Stimulated activated CD4-positive, alpha-beta T cell treated with anti-CD3 and anti-CD28 coated beads, Interleukin-15, amount 100 ng/mL, for 1 hour (primary cell): ENCODE measurements at places on chromosomes 16 and 17.

DNA sequence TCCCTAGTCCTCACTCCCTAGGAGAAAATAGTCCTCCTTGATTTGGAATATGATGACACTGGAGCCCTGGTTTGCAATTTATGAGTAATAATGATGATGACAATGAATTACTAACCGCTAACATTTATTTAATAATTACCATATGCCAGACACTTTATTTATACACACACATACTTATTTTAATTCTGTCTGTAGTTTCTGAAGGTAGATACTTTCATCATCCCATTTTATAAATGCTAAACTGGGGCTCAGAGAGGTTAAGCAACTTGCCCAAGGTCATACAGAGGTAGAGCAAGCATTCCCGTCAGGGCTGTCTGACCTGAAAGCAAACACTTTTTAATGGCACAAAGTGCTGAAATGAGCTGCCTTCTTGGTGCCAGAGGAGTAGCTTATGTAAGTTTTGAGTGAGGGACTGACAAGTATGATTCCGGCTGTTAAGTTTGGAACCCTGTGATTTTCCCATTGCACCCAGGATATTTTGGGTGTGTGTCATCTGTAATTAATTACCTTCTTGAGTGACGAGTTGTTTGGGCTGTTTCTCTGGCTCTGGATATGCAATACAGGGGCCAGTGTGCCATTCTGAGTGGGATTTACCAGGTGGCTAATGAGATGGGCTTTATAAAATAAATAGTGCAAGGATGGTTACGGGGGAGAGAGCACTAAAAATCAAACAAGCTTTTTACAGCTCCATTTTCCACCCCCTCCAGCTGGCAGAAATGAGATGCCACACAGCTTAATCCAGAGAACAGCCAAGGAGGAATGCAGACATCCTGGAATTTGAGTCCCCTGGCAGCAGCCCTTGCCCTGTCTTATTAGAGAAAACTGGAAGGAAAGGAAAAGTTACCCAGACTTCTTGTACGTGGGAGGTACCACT is 211.8 kb downstream of the SNX29 start:
- no peak for DNase-seq

GRCh38 chr17:66123163-66123562 is 68.8 kb downstream of the CEP112 start:
- no peak for DNase-seq

- no peak for DNase-seq
Observed at GRCh38 chr16:67302076-67302475, 22.7 kb downstream of the PLEKHG4 start.

DNA sequence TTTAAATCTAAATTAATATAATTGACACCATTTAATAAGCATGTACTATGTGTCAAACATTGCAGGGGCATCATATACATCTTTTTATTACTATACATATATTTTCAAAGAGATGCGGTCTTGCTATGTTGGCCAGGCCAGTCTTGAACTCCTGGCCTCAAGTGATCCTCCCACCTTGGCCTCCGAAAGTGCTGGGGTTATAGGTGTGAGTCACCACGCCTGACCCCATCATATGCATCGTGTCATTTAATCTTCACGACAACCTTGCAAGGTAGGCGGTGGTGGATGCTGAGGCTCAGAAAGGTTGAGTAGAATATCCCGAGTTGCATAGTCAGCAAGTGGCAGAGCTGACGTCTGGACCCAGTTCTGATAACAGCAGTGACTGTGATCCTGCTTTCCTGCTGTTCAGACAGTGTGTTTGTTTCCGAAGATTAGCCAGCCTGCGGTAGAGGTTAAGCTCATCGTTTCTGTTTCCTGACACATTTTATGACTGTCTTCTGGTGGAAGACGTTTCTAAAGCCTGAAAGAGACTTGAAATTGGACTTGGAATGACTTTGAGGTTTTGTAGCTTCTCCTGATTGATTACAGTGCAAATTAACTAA is 316.6 kb downstream of the SNX29 start:
- no peak for DNase-seq

DNA sequence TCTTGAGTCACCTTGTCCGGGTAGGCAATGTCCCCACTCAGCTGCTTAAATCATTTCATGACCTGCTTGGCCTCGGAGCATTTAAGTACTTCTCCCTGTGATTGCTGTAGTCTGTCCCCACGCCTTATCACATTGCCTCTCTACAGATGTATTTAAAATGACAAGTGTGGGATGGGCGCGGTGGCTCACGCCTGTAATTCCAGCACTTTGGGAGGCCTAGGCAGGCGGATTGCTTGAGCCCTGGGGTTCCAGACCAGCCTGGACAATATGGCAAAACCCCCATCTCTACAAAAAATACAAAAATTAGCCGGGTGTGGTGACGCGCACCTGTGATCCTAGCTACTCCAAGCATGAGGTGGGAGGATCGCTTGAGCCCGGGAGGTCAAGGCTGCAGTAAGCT is 1.3 kb upstream of the GJC1 start:
- no peak for DNase-seq

DNA sequence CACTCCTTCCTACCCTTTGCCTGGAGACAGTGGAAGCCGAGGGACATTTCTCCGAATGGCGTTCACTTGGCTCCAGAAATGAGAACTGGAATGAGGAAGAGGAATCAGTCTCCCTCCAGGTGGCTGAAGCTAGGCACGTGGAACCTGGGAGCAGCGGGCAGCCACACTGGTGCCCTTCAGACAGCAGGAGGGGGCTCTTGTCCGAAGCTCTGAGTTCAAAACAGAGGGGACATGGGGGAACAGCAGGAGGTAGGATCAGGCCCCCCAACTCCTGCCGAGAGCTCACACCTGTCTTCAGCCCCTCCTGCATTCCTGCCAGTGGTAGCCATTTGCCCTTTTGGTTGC is 41.5 kb downstream of the TMEM235 start:
- DNase-seq, result no peak

DNA sequence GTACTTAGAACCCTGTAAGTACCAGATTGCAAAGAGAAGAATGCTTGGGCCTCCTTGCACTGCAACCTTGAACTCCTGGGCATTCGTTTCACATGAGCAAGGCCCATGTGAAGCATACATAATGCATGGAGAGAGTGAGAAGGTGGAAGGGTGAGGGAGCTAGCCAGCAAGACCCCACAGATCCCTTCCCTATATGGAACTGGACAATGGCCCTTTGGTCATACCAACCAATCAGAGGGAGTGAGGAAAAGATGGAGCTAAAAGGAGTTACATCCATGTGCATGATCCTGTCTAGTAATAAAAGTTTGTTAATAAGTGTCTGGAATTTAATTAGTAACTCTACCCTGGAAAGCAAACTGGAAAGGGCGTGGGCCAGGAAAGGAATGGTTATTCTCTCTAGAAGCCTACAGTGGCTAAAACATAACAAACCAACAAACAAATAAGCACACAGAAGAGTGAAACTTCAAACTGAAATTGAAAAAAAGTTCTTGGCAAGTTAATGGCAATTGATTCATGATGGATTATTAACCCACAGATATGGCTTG is 29.6 kb downstream of the DNAH3 start:
- no peak for DNase-seq

GRCh38 chr17:41992576-41992975 is 24.7 kb downstream of the DNAJC7 start:
- DNase-seq, result no peak

DNA sequence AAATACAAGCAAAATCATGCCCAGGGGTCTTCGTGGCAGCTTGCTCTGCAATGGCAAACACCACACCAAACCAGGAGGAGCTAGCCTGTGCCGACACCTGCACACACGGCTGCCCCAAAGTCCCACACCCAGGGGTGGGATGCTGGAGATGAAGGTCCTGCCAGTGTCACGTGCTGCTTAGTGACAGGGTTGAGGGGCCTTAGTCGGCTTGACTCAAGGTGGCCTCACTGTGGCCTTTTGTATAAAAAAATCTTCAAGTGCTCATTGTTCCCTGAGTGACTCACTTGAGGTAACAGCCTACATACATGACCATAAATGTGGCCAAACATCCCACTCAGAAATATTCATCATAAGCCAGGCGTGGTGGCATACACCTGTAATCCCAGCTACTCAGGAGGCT is 7.3 kb downstream of the TRIM65 start:
- DNase-seq, result no peak
